SW480 (cell line): ENCODE measurements at places on chromosomes 11 and 22.

GRCh38 chr22:19287076-19287707 is 4.3 kb downstream of the CLTCL1 start:
- DNase-seq: peak; percentile 17

- no peak for DNase-seq
These were observed 552 bp downstream of the PRR33 start for GRCh38 chr11:1890856-1891830.

DNA sequence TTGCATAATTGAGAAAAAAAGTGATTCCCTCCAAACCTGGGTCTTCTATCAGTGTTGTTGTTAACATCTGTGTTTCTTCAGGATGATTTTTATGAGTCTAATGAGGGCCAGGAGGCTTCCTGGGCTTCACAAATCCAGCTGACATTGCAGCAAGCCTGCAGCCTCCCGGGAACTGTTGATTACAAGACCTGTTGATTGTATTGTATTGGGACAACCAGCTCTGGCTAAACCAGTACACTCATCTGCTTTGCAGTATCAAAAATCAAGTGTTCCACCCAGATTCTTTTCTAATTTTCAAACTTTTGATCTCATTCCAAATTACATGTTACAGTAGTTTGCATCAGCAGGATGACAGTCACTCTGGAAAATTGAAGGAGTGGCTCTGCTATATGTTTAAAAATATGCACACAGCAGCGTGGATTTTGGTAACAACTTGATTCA is 16.1 kb upstream of the PRSS23 start:
- peak; percentile 59 for DNase-seq

DNA sequence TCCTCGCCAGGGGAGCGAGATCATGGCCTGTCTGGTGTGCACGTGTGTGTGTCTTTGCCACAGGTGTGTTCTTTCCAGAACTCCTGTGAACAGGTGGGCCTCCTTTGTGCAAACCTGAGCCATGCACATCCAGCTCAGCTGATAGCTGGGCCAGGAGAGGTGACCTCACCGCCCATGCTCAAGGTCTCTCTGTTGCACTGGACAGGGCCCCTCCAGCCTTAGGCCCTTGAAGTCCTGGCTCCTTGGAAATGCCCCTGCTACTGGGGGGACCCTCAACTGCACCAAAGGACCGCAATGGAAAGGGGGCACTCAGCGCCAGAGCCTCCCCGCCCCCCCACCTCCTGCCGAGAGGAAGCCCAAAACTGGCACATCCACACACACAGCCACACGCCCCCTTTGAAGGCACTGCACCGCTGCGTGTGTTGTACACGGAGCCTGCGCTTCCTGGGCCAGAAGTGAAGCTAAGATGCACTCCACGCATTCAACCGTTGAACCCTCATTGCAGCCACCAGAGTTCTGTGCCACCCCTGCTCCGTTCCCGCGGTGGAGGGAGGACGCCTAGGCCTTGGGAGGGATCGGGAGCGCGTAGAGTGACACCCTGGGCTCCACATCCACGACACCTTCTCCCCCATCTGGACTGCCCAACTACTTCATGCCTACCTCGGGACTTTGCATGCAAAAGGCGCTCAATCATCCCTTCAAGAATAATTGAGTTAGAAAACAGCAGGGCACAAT is 16.4 kb upstream of the IL2RB start:
- no peak for DNase-seq

- DNase-seq: no peak
These were observed 18.5 kb upstream of the OR4A16 start for GRCh38 chr11:55324500-55324899.

GRCh38 chr11:87966694-87967093 is 208.5 kb downstream of the RAB38 start:
- no peak for DNase-seq

- no peak for DNase-seq
These were observed 430 bp downstream of the CDC42EP1 start for GRCh38 chr22:37560608-37561211.

- no peak for DNase-seq
These were observed 772.1 kb downstream of the NTM start for GRCh38 chr11:132142554-132142953.

DNA sequence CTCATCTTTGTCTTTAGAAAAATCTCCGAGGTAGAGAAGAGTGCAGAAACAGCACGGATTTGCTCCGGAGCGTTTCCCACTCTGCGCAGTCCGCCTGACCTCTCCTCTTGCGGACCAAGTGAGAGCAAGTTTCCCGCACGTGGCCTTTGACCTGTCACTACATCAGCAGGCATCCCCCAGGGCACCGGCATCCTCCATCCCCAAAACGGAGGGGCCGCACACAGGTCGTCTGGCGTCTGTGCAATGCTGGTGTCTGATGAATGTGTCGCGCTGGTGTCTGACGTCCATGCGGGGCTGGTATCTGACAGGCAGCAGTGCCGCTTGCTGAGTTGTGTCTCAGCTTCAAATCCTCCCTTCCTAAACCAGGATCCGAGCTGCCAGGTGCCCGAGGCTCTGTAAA is 739 bp upstream of the MRGPRE start:
- DNase-seq: no peak

DNA sequence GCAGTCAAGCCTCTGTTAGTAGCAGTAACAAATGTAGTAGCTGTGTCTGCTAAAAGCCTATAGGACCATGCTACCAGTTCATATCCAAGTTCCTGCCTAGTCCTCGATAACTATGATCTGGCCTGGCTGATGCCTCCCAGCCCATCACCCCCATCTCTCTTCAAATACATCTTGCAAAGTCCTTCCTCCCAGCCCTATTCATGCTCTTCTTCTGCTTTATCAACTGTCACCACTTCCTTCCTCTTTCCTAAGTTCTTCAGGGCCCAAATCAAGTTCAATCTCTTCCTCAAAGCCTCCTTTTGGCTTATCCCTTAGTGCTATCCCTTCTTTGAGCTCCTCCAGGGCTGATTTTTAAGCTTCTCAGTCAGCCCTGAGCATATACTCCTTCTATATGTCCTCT is 150.9 kb upstream of the THY1 start:
- no peak for DNase-seq

GRCh38 chr22:49642331-49642730 is 185.3 kb downstream of the BRD1 start:
- no peak for DNase-seq

DNA sequence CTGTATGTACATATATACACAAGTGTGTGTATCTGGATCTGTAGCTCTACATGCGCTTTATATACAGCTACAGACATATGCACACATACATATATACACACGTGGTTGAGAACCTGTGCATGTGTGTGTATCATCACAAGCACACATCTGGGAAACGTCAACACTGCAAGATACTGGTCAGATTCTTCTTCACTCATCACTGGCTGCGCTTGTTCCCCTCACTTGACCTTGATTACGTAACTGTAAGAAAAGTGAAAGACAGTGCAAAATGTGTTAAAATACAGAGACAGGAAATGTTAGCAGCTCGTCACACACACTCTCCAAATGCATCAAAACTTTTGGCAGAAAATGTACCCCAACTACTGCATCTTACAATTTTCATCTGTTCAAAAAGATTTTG is 51.9 kb upstream of the MN1 start:
- DNase-seq: no peak

- no peak for DNase-seq
These were observed 2.9 kb upstream of the DDI1 start for GRCh38 chr11:104033561-104033960.

- DNase-seq: no peak
These were observed 103.4 kb upstream of the ASPHD2 start for GRCh38 chr22:26325641-26326040.

DNA sequence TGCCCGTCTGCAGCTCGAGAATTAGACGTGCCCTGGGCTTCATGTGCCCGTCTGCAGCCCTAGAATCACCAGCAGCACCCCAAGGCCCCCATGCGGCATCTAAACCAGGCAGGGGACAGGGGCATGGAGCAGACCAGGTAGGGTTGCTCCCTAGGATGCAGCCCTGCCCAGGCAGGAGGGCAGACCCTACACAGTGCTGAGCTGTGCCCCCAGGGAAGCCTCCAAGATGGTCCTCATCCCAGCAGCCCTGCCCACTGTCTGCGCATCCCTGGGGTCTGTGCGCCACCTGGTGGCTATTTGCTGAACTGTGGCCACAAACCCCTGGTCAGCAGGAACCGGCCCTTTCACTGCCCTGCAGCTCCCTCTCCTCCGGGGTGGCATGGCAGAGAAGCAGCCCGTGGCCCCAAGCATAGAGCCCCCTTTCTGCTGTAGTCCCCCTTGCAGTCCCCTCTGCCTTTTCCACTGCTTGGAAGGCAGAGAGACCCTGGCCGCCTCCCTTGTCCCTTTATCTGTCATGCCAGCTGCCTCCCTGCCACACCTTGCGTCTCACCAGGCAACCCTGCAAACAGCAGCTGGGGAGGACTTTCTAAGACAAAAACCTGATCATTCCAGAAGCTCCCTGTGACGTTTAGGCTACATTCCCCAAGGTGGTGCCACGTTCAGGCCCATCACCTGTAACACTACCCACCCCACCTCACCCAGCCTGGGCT is 86.6 kb downstream of the KCNQ1 start:
- DNase-seq: peak; percentile 29

GRCh38 chr22:44671742-44672141 is 30.3 kb upstream of the PRR5 start:
- DNase-seq: peak; percentile 40

GRCh38 chr11:45413156-45413858 is 127.2 kb upstream of the SYT13 start:
- DNase-seq: no peak

- DNase-seq: no peak
These were observed 230.4 kb upstream of the MTNR1B start for GRCh38 chr11:92739041-92739440.

DNA sequence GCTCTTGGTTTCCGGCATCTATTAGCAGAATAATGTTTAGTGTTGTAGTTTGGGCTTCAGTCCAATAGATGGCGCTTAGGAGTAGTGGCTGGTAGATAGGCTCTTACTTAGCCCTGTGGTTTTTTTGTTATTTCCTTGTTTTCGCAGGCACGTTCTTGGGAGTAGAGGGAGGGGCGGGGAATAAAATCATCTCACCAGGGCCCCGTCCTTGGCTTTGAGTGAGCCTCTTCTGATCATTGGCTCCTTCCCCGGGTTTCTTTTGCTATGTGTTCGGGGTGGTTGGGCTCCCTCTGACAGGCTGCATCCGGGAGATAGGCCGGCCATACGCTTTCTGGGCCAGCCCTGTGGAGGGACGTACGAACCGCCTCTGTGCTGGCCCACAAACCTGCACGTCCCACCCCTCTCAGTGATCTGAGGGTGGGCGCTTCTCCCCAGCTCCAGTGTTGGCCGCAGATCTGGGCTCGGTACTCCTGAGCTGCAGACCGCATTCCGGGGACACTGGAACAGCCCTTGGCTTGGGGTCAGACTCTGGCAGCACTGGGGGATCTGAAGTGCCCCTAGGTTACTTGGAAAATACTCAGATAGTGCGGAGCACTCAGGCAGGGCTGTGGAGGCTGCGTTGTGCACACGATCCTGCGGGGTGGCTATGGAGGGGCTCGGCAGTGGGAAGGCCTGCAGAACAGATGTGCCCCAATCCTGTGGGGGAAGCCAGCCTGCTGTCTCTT is 217.0 kb downstream of the DYNC2H1 start:
- peak; percentile 37 for DNase-seq

DNA sequence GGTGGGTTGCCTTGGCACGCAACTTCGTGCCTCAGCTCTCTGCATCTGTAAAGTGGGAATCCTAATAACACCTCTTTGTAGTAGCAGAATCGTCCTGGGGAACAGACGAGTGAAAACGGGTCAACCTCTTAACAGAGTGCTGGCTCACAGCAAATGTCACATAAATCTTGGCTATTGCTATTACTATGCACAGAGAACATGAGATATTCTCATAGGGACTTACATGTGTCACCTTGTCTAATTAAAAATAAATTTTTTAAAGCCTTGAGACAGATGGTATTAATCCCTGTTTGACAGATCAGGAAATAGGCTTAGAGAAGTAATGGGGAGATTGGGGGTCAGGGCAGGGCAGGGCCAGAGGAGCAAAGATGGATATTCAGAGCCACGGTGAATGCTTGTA is 44.3 kb upstream of the IGSF9B start:
- no peak for DNase-seq

GRCh38 chr11:17506314-17506713 is 29.7 kb upstream of the ABCC8 start:
- no peak for DNase-seq

- peak; percentile 73 for DNase-seq
These were observed 169.9 kb downstream of the CTTN start for GRCh38 chr11:70568035-70568813.

- no peak for DNase-seq
These were observed 33.6 kb upstream of the TECTA start for GRCh38 chr11:121067453-121067852.

DNA sequence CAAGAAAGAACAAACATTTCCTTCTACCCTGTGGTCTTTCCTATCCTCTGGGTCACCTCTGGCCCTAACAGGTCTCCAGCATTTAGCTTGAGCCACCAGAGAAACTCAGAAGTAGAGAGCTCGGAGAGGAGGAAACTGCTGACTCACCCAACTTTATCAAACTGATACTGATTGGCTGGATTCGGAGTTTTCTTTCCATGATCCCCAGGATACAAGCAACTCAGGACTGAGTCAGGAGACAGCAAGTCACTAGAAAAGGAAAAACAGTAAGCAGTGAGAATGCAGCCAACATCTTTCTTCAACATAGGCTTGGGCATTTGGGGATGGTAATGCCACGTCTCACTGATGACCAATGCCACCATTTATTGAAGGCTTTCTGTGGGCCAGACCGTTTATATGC is 32.7 kb downstream of the THOC5 start:
- no peak for DNase-seq

- DNase-seq: no peak
These were observed 285.3 kb upstream of the PITPNB start for GRCh38 chr22:28204382-28204781.

GRCh38 chr22:50074056-50074455 is 11.2 kb downstream of the MLC1 start:
- no peak for DNase-seq

- no peak for DNase-seq
These were observed 17.7 kb upstream of the OLFML1 start for GRCh38 chr11:7467652-7468051.

- DNase-seq: no peak
These were observed 47.2 kb downstream of the GAB4 start for GRCh38 chr22:16960884-16961249.

GRCh38 chr11:124872741-124873140 is 7.5 kb downstream of the ROBO3 start:
- DNase-seq: no peak

DNA sequence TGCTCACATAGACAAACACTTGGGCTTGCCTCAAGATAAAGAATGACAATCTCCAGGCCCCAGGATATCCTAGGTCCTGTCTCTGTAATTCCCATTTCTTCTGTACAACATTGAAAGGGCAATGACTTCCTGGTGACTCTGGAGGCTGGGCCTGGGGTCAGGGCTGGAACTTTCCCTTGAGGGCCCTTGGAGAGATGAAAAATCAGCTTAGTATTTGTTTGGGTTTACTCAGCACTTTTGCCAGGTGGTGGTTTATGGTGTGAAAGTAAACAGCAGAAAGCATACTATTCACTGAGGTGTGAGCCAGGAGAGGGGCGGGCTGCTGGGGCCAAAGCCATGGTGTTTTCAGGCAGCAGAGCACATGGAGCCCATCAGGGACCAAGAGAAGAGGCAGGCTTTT is 214.7 kb upstream of the NARS2 start:
- DNase-seq: no peak
